ENCODE measurements at places on chromosomes 11 and 22.

GRCh38 chr22:17734187-17734586 lies 40.1 kb downstream of the BID start:
- peak; percentile 71 for DNase-seq

DNA sequence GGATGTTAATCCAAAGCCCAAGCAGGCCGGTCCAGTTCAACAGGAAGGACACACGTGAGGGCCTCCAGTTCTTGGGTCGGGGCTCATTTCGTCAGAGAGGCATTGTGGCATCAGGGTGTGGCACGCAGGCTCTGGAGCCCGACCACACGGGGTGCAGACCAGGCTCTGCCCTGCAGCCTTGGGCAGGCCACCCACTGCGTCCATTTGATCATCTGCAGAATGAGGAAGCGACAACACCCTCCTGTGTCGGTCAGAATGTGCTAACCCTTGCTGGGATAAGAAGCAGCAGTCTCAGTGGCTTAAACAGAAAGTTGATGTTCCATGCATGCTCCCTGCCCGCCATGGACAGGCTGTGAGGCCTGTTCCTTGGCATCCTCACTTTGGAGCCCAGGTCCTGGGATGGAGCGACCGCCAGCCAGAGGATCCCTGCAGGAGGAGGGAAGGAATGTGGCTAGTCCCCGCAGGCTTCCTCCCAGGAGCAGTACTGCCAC lies 10.8 kb downstream of the RIBC2 start:
- DNase-seq, result no peak

GRCh38 chr11:56885177-56885576 lies 103.5 kb upstream of the OR5AK2 start:
- no peak for DNase-seq

GRCh38 chr22:29158546-29158945 lies 47.1 kb upstream of the EMID1 start:
- no peak for DNase-seq

DNA sequence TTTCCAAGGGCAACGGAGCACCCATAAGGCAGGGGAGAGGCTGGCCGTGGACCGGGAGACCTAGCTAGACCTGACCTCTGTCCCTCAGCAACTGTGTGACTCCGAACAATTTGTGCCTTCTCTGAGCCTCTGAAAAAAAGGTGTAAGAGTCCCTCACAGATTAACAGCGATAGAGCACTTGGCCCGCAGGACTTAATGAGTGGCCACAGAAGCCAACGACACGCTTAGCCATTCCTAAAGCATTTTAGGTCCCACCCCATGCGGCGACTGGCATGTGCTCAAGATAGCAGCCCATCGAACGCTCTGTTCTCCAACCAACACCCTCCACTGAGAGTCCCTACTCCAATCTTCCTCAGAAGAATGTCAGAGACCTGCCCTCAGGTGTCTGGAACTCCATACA lies 1.5 kb downstream of the SULT4A1 start:
- no peak for DNase-seq

DNA sequence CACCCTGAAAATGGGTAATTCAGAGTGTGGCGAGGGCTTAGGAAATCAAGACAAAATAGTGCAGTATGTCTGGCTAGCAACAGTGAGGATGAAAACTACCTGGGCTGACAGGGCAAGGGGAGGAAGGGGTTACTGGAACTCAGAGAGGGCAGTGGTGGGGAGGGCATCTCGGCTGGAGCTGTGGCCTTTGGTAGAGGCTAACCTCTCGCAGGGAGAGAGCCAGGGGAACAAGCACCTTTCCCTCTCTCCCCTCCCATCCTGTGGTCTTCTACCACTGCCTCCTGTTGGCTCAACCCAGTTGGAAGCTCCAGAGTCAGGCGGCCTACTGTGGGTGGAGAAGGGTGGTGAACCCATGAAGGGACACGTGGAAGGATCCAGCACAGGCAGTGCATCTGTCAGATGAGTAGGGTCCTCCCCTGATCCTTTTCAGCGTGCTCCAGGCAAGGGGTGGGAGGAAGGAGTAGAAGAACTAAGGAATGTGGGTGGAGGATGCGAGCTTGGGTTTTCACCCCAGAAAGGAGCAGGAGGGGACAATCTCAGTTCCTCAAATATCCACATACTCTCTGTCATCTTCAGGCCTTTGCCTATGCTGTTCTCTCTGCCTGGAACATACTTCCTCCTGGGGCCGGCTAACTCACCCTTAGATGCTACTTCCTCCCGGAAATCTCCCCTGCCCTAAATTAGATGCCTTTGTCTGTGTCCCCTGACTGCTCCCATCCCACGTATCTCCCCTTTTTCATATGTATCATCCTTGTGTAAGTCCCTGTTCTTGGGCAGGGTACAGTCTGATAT lies 6.2 kb upstream of the KCNE3 start:
- no peak for DNase-seq

DNA sequence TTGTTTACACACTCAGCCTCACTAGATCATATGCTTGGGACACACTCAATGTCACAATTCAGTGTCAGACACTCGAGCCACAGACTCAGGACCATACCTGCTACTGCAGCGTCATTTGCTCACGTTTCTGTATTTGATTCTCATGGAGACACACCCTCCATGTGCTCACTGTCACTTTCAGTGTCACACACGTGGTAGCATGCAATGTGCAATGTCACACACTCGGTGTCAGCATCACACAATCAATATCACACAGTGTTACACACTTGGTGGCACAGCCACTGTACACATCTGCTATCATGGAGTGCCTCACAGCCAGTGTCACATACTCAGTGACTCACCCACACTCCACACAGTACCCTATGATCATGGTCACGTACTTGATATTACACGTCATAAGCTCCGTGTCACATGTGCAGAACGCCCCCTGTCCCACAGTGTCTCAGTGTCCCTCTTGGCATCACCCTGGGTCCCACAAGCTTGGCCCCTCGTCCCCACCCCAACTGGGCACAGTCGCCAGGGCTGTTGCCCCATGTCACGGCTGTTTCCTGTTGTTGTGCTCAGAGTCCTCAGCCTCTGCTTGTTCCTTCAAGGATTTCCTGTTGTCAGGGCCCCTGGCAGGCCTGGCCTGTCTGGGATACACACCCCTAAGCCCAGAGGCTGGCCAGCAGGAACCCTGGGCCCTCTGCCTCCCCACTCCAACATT lies 49.6 kb downstream of the PDE2A start:
- DNase-seq, result no peak

GRCh38 chr11:126113012-126113411 lies 50.3 kb upstream of the CDON start:
- DNase-seq, result no peak

DNA sequence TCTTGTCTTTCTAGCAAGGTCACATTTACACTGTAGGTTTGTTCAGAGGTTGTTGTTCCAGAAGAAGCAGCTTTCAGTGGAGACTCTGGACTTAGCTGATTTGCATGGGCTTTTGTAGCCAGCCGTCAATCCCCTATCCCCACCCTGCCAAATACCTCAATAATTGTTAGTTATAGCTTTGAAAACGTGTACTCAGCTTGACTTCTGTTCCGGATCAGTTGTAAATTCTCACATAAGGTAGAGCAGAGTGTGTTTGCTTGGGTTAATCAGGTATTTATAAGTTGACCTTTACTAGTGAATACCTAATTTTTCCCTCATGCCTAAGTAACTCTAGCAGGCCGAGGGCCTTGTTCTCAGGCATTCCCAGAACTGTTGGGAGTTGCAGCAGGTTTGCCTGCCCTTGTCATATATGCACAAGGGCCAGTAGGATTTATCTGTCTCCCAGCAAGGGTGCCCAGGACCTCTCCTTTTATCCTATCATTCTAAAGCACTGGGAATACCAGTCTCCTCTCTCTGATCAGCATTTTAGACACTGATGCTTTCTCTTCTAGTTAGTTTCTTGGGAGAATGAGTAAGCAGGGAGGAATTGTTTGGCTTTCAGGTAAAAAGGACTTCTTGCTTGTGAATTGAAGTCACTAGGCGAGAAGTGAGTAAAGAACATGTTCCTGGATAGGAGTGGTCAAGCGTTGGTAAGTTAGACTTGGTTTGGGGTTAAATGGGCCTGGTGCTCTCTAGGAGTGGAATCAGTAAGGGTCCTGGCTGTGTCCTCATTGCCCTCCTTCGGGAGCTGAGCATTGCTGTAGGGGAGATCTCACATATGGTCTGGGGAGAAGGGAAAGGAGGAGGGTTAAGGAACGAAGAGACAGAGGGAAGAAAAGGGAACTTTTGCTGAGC lies 22.1 kb downstream of the STIM1 start:
- no peak for DNase-seq

GRCh38 chr11:66696146-66696545 lies 18.5 kb upstream of the RBM4B start:
- no peak for DNase-seq

DNA sequence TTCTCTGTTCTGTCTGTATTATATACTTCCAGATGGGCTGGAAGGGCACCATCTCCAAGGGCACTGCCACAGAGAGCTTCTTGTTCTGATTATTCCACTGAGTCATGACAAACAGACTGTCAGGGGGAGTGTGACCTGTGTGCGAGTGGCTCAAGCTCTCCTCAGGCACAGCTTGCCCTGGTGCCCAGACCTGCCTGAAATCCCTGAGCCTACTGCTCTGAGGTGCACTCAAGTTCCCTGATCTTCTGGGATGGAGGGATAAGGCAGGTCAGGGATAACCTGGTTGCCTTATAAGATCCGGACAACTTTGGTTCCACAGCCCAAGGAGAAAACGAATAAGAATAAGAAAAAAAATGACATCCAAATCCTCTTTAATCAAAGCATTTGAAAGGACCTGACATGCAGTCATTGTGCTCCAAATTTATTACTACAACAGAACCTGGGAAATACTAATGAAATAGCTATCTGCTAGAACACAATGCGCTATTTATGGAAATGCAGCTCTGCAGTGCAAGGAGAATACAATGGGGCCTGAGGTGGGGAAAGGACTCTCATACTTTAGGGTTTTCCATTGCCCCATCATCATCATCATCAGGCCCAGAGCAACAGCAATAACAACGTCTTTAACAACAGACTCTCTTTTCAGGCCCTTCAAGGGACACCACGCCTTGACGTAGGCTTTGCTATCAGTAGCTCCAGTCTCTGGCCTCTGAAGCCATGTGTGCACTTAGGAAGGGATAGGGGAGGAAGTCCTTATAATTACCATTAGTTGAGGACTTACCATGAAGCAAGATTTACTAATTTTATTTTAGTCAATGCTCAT lies 217.1 kb upstream of the KIRREL3 start:
- no peak for DNase-seq

- peak; percentile 92 for DNase-seq
These were observed 88.7 kb downstream of the TP53I11 start for GRCh38 chr11:44861849-44862557.

- peak; percentile 10 for DNase-seq
These were observed 9.2 kb downstream of the LIN7C start for GRCh38 chr11:27497284-27497866.

DNA sequence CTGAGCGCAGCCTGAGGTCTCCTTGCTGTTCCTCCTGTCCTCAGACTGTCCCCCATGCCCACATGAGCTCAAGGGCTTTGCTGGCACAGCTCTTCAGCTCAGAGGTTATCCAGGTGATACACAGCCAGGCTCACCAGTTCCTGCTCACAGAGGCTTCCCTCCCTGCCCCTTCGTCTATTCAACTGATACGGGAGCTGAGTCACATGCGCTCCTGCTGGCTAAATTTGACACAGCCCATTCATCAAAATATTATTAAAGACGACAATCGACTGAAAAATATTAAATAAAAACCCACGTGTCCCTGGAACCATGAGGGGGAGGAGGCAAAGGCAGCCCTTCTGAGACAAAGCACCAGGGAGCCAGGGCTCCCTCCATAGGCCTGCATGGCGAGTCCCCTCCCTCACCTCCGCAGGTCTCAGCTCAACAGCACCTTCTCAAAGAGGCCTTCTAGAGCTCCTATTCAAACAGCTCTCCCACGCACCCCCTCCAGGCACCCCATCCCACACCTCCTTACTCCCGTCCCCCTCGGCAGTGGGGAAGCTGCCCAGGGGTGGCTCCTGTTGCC lies 40.5 kb downstream of the DUSP8 start:
- no peak for DNase-seq

GRCh38 chr22:38316364-38317121 lies 690 bp downstream of the CSNK1E start:
- peak; percentile 85 for DNase-seq

DNA sequence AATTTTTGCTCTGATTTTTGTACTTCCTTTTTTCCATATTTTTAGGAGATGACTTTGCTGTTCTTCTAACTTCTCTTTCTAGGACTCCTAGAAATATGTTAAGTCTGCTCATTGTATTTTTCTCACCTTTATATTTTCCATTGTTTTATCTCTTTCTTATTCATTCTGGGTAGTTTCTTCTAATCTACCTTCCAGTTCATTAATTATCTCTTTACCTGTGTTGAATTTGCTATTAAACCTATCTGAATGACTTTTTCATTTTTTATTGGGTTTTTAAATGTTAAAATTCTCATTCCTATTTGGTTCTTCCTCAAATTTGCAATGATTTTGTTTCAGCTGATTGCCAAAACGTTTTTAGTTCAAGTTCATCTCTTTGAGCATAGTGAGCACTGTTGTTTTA lies 27.8 kb upstream of the EHF start:
- no peak for DNase-seq

GRCh38 chr11:121435132-121435531 lies 17.0 kb upstream of the SORL1 start:
- no peak for DNase-seq

DNA sequence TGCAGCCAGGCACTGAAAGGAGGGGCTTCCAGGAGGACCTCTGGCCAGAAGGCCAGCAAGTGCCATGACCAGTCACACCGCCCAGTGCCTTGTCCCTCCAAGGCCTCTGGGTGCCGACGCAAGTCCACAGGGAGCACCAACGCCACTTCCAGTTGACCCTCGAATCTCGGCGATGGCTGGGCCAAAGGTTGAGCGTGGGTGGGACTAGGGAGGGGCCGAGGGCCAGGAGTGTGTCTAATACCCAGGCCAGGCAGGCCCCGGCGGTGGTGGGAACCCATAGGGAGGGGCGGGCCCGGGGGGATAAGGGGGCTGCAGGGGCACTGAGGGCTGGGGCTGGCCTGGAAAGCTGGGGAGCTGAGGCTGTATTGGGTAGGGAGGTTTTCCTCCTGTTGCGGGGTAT lies 29.3 kb downstream of the CD5 start:
- DNase-seq, result no peak

DNA sequence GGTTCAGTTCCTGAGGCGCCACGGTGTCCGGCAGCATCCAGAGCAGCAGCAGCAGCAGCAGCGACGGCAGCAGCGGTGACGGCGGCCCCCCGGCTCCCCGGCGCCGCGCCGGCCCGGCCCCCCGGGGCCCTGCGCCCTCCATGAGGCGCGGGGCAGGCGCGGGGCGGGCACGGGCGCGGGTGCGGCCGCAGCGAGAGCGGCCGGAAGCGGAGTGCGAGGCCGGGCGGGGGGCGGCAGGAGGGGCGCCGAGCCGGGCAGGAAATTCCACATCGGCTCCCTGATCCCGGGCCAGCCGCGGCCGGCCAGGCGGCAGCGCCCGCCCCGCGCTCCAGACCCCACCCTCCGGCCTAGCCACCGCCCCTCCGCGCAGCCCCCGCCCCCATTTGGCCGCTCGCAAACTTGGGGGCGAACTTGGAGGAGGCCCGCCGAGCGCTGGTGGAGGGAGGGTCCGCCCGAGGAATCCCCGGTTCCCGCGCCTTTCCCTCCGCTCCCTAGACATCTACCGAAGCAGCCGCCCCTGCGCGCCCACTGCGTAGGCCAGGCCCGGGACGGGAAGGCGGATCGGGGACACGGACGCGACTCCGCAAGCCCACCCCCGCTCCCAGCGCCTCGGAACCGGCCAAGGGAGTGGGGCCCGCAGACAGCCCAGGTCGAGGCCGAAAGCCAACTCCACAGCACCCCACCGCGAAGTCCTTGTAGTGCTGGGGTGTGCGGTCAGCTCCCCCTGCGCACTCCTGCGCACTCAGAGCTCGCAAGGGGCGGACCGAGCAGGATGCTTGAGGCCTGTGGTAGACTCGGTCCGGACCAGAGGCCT lies at the start of gene SCARF2:
Gene SCARF2 (minus strand): TSS at position 213 of the 814 bp plus-strand sequence. CDS start 71 bp downstream, at position 142.
- DNase-seq, result peak; percentile 58

GRCh38 chr11:76664578-76665061 lies 5.9 kb downstream of the LRRC32 start:
- DNase-seq, result peak; percentile 79
